ENCODE measurements at places on chromosomes 4 and X.

GRCh38 chr4:110245577-110245976 is 47.2 kb upstream of the ELOVL6 start:
- no peak for DNase-seq

- DNase-seq = no peak
Observed at GRCh38 chrX:1341545-1342184, 5.1 kb downstream of the IL3RA start.

- DNase-seq = no peak
Observed at GRCh38 chr4:17103231-17103630, 204.8 kb upstream of the LDB2 start.

DNA sequence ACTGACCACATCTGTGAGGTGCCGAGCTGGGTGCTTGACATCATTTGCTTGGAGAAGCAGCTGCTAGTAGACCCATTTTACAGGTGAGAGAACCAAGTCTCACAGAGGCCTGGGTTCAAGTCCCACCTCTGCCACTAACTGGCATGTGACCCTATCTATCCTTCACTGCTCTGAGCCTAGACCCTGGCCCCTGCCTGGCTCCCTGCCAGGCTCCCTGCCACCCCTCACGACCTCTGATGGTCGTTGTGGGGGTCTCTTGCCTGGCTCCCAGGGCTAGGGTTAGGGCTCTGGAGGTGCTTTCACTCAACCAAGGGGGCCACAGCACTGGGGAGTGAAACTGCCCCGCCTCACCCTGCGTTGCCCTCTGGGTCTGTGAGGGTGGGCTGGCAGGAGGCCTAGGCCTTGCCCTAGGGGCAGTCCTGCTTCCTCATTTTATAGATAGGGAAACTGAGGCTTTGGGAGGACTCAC is 7.2 kb upstream of the ADD1 start:
- DNase-seq = no peak

GRCh38 chrX:68719181-68719903 is 71.9 kb downstream of the STARD8 start:
- DNase-seq = no peak

DNA sequence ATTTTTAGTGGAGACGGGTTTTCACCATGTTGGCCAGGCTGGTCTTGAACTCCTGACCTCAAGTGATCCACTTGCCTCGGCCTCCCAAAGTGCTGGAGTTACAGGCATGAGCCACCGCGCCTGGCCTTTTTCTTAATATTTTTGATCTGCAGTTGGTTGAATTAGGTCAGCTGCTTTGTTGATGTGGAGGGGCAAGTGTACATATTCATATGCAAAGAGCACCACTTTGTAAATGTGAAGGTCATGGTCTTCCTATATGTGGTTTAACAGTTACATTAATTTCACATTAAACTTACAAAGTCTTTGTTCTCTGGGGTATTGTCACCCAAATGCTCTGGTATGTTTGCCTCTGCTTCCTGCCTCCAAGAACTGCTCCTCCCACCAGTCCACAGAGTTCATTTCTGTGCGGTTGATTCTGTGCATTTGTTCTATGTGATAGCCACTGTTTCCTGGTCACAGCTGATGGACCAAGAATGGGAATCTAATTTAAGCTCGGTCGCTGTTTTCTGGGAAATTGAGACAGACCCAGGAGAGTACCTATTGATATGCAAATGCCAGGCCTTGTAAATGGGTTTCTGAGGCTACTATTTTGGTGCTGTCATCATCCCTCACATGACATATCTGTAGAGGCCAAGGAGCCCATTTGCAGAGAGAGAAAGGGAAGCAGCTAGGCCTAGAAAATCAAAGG is 26.9 kb upstream of the HPSE start:
- DNase-seq = no peak

GRCh38 chr4:14277505-14277904 is 650.0 kb upstream of the BOD1L1 start:
- no peak for DNase-seq

DNA sequence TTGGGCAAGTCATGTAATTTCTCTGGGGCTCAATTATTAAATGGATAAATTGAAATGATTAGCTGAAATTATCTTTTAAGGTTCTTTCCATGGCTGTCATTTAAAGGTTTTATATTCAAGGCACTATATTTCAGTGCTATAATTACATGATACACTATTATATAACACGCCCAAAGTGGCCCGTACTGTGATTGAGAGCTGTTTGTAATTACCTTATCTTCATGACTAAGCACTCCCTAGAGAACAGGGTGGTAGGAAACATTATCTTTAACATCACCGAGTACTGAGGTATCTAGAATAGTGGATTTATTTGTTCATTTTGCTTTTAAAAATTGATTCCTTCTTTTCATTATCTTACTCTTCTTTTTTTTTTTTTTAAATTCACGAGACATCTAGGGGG is 79.0 kb downstream of the DIAPH2 start:
- DNase-seq = no peak

- peak; percentile 6 for DNase-seq
Observed at GRCh38 chrX:131752493-131753198, 208.8 kb downstream of the OR13H1 start.

DNA sequence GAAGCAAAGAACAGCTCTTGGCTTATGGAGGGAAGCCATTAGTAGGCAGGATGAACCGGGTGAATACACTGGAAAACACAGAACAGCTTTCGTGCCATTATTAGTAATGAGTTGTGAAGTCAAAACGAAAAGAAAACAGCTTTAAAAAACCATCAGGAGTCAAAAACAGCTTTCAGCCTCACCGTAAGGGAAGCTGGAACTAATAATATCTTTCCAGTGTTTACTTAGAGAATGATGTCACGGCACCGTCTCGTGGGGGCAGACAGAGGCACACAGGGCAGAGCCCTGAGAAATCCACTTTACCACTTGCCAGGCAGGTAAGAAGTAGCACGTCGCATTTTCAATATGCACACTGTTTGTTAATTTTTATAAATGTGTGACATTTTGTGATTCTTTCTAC is 37.9 kb upstream of the HMX1 start:
- no peak for DNase-seq

- no peak for DNase-seq
Observed at GRCh38 chrX:154486396-154487207, at the start of gene UBL4A. Gene UBL4A, minus strand, starts transcription at chrX:154486615. Its CDS starts 31 bp downstream, at chrX:154486584.

DNA sequence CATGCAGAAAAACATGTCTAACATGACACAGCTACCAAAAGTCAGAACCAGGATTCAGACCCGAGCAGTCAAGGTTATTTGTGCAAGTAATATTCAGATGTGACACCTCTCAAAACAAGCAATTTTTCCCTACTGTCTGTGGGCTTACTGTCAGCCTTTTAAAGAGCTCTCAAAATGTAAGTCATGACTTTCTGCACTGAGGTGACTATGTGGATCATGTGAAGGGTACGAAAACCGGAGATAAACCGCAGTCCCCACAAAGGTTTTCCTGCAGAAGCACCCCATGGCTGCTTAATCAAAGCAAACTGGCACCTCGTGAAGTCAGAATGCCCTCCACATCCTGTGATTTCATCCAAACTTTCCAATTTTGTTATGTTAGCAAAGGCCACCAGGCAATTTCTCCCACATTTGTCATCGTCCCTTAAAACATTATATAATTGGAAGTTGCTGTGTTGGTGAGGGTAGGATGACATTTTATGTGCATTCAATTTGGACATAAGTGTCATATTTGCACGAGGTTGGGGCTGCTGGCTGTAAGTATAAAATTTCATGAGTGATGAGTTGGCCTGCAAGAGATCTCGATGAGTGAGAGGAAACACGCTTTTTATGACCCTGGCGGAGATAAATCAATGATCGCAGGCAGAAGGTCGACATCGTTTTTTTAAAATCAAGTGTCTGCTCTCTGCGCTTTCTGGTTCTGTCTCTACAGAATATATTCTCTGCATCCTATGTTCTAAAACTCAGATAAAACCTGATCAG is 161.2 kb downstream of the STK32B start:
- no peak for DNase-seq

- no peak for DNase-seq
Observed at GRCh38 chr4:154714339-154715040, 29.3 kb upstream of the LRAT start.

DNA sequence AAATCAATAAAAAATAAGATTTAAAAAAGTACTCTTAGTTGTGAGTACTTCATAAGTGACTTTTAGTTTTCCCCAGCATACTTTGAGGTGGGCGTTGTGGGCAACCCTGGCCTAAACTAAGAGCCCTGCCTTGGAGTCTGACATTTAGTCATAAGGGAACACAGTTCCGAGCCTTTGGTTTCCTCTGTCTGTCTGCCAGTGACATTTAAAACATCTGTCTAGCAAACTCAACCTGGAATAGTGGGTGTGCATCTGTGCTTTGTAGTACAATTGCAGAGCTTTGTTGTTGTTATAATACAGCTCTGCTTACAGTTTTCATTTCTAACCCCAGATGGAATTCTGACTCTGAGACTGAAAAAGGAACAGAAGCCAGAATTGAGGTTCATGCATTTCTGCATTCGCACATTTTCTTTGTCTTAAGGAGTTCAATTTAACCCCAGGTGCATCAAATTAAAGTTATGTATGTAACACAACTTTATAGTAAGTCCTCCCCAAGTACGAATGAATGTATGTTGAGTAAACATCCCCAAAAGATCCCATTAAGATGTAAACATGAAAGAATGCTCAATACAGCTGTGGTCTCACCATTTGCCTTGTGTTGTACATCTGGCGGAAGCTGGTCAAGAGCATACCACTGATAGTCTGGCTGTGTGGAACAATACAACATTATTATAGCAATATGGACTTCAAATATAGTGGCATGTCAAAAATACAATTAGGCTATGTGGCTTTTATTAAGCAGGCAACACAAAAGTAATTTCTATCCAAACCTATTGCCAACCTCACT is 25.9 kb downstream of the TNIP3 start:
- DNase-seq = no peak

GRCh38 chr4:55175779-55176231 is 50.4 kb upstream of the KDR start:
- DNase-seq = no peak

GRCh38 chr4:92184566-92184965 is 119.2 kb upstream of the GRID2 start:
- no peak for DNase-seq

DNA sequence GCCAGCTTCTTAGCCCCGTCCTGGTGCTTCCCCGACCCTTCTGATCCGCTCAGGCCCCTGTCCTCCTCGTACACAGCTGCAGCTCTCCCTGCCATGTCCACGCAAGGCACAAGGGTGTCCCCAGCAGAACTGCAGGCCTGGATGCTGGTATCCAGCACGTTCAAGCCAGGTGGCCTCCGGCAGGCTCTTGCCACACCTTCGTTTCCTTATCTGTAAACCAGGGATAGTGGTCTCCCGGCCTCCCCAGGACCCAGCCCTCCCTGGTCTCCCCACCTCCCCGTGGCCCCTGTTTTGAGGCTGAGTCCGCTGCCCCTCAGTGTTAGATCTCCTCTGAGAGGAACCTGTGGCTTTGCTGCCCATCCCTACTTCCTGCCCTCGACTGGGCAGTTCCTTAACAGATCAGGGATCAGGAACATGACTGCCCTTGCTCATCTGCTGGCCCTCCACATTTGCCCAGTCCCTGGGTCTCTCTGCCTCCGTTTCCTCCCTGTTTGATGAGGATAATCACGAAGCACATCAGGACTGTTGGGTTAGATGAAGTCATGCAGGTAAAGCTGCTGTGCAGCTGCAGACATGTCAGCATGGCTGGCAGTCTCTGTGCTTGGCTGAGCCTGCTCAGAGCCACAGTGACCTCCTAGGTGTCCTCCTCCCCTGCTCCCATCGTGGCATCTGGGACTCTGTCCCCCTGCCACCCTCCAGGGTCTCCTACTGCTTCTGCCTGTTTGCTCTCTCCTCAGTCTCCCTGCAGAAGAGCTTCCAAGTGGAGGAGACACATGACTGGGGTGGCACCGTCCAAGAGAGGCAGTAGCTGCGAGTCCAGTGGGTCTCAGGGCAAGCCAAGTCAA is 32.9 kb downstream of the PIGG start:
- DNase-seq = no peak

- DNase-seq = no peak
Observed at GRCh38 chr4:45438047-45438446, 685.8 kb downstream of the GABRG1 start.

DNA sequence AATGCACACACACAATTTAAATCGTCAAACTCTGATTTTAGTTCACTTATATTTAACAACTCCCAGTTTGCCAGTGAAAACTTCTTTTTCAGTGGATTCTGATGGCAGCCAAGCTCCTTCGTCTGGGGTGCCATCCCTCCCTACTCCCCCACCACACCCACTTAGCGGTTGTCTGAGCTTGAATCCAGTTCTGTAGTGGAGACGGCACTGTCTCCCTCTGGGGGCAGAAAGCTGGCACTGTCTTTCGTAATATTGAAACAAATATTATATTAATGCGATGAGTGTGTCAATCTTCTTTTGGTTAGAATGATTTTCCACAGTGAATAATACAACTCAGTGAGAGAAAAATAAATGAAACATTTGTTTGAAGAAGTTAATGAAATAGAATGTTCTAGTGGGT is 5.4 kb downstream of the MEPE start:
- DNase-seq = no peak

DNA sequence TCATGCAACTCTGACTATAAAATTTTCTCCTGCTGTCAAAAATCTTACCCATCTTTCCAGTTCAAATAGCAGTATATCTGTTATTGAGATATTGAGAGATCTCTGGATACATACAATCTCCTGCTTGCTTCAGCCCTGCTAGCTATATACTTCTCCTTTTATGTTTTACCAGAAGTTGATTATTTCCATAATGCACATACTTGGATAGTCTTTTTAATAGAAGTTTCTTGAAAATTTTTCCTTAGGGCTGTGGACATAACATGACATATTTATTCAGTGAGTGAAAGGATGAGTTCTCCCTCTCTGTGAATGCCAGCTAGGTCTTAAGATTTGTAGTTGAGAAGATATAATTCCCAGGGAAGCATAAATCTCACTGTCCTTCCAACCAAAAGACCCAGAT is 234.1 kb upstream of the NR3C2 start:
- no peak for DNase-seq

DNA sequence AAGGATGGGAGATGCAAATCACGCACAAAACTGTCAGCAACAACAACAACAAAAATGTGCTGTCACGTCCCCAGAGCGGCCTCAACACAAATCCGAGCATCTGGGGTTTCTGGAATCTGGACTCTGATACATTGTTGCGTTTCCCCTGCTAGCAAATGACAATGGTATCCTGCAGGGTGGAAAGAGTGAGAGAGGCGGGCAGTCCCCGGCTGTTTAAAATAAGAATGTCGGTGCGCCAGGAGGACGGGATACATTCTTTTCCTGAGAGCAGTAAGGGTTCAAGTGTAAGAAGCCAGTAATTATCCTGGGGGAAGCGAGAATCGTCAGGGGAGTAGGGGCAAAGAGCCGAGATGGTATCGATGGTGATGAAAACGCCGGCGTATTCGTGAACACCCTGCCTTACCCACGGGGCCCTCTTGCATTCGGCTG is 310.2 kb downstream of the ASMT start:
- DNase-seq = no peak

DNA sequence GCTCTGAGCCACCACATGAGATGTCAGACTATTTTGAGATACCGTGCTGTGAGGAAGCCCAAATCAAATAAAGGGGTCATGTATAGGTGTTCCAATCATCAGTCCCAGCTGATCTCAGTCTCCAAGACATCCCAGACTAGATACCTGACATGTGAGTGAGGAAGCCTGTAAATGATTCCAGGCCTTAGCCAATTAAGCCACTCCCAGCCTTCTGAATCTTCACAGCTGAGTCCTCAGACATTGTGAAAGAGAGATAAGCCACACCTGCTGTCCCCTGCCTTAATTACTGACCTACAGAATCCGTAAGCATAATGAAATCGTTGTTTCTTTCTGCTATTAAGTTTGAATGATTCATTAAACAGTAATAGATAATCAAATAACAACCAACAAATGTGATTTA is 671.4 kb downstream of the ZNF674 start:
- DNase-seq = no peak

- no peak for DNase-seq
Observed at GRCh38 chrX:37815366-37815765, 32.0 kb downstream of the DYNLT3 start.
